Small intestine (tissue), 16 donors: ENCODE measurements at places on chromosomes 13 and 19. TPM values are rescaled to one million over a fixed set of nuclear protein-coding genes. Genes with fewer than 3 reads are reported as not detected.

Gene CDX2
- polyA plus RNA-seq, result 187 TPM

Gene ZNF527
- 3.4 TPM for polyA plus RNA-seq

GRCh38 chr19:38068826-38069225, 155.2 kb downstream of the DPF1 start:
- H3K4me3 ChIP-seq, result no peak overlapping the region
- H3K36me3 ChIP-seq, result peaks cover 62% of the 10 kb centered on the region
- DNase-seq, result no peak
- no peaks in the 10 kb centered on the region for H3K27me3 ChIP-seq
- H3K4me1 ChIP-seq, result no peaks in the 10 kb centered on the region

DNA sequence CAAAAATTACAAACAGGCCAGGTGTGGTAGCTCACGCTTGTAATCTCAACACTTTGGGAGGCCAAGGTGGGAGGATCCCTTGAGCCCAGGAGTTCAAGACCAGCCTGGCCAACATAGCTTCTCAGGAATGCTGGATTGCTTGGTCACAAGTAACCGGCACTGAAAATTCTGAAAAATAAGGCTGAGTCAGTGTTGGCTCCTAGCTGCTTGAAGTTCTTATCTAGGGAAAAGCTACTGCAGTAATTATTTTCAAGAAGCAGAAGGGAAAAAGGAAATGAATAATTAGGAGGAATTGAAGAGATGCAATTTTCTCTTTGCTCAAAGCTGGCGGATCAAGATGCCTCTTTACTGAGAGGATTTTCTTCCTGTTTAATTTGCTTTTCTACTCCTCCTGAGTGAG, 75.0 kb upstream of the GTF3A start:
- no peak overlapping the region for H3K27ac ChIP-seq
- H3K36me3 ChIP-seq, result no peaks in the 10 kb centered on the region
- no peak for DNase-seq

DNA sequence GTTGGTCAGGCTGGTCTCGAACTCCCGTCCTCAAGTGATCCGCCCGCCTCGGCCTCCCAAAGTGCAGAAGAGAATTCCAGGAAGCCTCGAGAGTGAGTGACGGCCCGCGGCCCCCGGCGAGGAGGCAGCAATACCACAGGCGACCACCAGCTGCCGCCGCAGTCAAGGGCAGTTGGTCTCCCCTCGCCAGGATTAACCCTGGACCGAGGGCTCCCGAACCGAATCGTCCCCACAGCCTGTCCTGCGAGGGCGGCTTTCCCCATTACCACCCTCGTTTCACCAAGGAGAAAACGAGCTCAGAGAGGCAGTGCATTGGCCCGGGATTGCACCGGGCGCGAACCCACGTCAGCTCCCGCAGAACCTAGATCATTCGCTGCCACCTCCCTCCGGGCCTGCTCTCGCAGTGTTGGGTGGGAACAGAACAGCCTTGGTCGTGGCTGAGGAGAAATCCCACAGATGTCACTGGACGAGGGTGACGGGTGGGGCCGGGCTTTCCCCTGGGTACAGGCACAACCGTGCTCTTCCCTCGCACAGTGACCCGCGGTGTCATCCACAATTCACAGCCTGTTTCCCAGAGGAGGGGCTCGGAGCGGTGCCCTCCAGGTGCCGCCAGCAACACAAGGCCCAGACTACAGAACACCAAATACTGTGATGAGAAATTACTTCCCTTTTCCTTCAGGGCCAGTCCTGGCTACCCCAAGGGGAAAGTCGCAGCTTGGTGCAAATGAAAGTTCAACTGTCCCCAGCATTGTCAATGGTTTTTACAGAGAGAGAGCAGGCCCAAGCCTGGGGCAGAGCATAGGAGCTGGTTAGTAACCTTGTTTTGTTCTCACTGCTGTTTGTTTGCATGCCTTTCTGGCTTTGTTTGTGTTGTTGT, 24.8 kb downstream of the C2CD4C start:
- no peaks in the 10 kb centered on the region for H3K4me1 ChIP-seq
- no peaks in the 10 kb centered on the region for H3K36me3 ChIP-seq
- no peak overlapping the region for H3K27ac ChIP-seq
- no peak overlapping the region for H3K4me3 ChIP-seq

DNA sequence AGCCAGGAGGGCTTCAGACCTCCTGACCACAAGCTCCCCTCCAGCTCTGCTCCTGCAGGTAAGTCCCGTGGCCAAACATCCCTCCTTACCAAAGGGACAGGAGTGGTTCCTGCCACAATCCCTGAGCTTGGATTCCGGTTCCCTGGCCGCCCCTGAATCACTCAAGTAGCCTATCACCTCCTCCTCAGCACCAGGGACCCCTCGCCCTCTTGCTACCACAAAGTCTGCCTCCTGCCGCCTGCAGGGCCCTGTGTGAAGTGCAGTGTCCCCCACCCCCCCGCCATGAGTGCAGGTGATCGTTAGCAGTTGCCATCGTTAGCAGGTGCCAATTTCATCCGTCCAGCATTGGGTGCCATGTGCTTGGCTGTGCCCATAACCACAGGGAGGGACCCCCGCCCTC, 40.8 kb upstream of the RANBP3 start:
- H3K36me3 ChIP-seq, result peaks cover 29% of the 10 kb centered on the region
- DNase-seq, result no peak
- no peaks in the 10 kb centered on the region for H3K27me3 ChIP-seq
- H3K4me1 ChIP-seq, result no peaks in the 10 kb centered on the region

DNA sequence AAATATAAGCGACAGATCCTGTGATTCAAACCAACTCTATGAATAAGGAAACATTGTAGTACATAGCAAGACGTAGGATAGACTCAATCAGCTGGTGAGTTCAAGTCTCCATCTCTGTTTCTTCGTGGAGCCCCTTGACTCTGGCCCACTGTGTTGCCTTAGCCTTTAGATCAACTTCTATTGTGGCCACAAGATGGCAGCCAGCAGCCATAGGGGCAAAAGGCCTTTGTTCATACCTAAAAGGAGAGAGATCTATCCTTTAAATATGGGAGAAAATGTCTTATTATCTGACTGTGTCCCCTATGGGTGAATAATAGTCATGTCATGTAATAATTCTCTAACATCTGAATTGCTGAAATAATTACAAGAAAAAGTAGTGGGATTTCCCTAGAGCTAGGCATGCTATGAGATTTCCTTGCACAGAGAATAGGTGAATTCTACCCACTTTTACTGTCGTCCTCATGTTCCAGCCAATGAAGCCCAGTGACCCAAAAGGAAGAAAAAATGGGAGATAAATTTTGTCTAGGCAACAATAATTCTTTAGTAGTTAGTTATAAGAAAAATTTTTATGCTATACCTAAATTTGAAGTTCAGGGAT, 129.4 kb downstream of the PCDH20 start:
- no peak overlapping the region for H3K4me3 ChIP-seq
- H3K27me3 ChIP-seq, result no peaks in the 10 kb centered on the region
- no peaks in the 10 kb centered on the region for H3K36me3 ChIP-seq
- no peak overlapping the region for H3K27ac ChIP-seq
- H3K4me1 ChIP-seq, result no peaks in the 10 kb centered on the region

GRCh38 chr19:40224342-40225150, 1.9 kb downstream of the CCNP start:
- peaks cover 12% of the 10 kb centered on the region for H3K27me3 ChIP-seq
- H3K4me3 ChIP-seq, result no peak overlapping the region
- DNase-seq, result no peak
- no peaks in the 10 kb centered on the region for H3K4me1 ChIP-seq
